ENCODE measurements at places on chromosomes 2 and 18. TPM values are rescaled to one million over a fixed set of nuclear protein-coding genes. Genes with fewer than 3 reads are reported as not detected.

Gene DIPK1C
- 0.07 TPM for total RNA-seq

GRCh38 chr2:223779877-223780276, 57.5 kb downstream of the AP1S3 start:
- H3K27ac ChIP-seq: no peak overlapping the region
- H3K4me1 ChIP-seq: no peaks in the 10 kb centered on the region
- H3K4me3 ChIP-seq: no peak overlapping the region
- no peaks in the 10 kb centered on the region for H3K27me3 ChIP-seq

DNA sequence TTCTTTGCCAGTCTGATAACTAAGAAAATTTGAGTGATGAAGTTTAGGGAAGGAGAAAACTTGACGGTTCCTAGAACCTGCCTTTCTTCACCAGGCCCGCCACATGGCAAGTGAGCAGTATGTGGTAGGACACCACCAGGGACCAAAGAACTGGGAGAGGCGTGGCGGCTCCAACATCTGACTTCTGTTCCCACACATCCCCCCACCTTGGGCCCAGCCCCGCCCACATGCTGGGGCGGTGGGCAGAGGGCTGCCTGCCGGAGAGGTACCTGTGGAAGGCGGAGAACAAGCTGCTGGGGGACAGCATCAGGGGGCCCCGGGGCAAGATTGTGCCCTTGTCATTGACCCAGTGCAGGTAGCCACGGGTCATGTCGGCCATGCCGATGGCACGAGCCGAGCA, 75.0 kb downstream of the EMILIN2 start:
- no peak for DNase-seq
- no peaks in the 10 kb centered on the region for H3K27me3 ChIP-seq
- H3K4me3 ChIP-seq: no peak overlapping the region
- no peaks in the 10 kb centered on the region for H3K4me1 ChIP-seq
- peaks cover 49% of the 10 kb centered on the region for H3K36me3 ChIP-seq
- H3K27ac ChIP-seq: no peak overlapping the region

Gene TEX261
- total RNA-seq: 39.7 TPM

Gene CD207
- not detected for total RNA-seq

DNA sequence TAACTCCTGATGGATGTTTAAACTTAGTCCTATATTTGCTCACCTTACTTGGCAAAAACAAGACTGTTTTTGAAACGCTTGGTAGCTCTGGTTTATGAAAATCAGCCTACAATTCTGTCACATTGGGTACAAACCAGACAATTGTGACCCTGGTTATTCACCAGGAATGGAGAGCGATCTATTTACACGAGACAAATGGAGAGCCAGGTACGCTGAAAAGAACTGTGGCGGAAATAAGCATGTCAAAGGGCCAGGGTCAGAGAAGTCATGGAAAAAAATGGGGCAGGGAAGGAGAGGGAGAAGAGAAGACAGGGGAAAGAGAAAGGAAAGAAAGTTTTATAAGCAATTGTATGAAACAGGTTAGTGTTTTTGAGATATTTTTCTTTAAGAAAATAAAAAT, 119.5 kb upstream of the ZFP36L2 start:
- H3K36me3 ChIP-seq: no peaks in the 10 kb centered on the region
- H3K27ac ChIP-seq: peak overlapping the region; percentile 86
- H3K4me3 ChIP-seq: peak overlapping the region; percentile 22

Gene RIF1
- total RNA-seq: 24.6 TPM

- no peak overlapping the region for H3K4me3 ChIP-seq
- peaks cover 26% of the 10 kb centered on the region for H3K27me3 ChIP-seq
- H3K4me1 ChIP-seq: peaks cover 3% of the 10 kb centered on the region
These were observed 24.6 kb downstream of the KIF1A start for GRCh38 chr2:240795454-240795853.

DNA sequence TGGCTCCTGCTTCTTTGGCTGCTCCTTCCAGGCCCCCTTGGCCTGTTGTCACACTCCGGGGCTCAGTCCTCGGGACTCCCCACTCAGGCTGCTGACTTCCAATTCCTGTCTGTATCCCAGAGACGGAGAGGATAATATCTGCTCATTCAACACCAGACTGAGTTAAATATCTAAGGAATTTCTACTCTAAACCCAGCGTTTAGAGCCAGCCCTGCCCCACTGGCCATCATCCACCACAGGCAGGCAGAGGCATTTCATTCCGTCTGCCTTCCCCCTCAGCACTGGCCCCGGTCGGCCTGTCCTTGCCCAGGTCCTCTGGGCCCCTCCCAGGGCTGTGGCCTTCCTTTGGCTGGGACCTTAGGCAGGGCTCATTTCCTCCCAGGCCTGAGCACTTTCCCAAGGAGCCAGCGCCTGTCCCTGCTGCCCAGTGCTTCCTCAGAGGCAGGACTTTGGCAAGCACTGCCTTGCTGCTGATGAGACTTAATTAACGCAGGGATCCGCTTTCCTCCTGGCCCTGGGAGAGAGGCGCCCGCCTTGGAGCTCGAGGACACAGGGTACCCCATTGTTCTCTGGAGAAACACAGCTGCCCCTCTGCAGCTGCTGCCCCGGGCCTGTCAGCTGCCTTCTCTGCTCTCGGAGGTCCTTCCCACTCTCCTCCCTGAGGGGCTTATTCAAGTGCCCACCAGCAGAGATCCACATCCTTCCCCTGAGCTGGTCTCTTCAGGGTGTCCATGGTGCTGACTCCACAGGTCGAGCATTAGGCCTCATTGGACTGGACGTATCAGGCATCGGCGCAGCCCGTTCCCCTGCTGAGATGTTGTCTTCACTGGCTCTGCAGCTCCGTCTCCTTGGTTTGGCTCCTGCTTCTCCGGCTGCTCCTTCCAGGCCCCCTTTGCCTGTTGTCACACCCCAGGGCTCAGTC, 42.8 kb downstream of the ATOH8 start:
- no peaks in the 10 kb centered on the region for H3K27me3 ChIP-seq
- DNase-seq: no peak

GRCh38 chr18:77250501-77250925, 865 bp downstream of the GALR1 start:
- H3K4me1 ChIP-seq: no peaks in the 10 kb centered on the region

Gene WDR54
- total RNA-seq: 0.80 TPM

DNA sequence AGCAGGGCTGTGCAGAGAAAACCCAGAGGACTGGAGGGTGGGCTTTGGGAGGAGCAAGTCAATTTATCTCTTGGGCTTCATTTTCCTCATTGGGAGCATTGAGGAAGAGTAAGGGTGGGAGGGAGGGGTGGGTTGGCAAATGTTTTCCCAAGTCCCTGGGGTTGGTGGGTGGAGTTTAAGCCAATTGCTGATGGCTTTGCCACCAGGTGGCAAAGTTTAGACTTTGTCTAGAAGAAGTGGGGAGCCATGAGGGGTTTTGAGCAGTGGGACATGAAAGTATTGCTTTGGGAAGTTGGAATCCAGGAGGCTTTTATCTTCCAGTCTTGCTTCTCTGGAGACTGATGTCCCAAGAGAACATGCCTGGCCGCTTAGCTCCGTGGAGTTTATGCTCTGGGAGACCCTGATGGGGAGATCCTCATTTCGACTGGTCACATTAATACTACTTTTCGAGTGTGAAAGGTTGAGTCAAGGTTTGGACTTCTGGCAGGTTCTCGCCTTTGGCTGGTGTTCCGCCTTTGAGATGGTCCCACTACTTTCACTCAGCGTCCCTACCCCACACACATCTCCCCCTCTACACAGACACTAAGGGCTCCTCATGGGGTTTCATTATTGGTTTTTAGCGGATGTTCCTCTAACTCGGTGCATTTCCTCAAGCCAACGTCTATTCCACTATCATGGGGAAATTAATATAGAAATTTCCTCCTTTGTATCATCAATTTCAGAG, 126.7 kb downstream of the PRKCE start:
- peaks cover 7% of the 10 kb centered on the region for H3K4me1 ChIP-seq
- H3K4me3 ChIP-seq: no peak overlapping the region

- no peak overlapping the region for H3K27ac ChIP-seq
- no peaks in the 10 kb centered on the region for H3K27me3 ChIP-seq
- no peak overlapping the region for H3K4me3 ChIP-seq
- no peak for DNase-seq
These were observed 11.6 kb downstream of the MAIP1 start for GRCh38 chr2:199966976-199967375.

GRCh38 chr2:101596333-101596732, 101.2 kb upstream of the MAP4K4 start:
- H3K27ac ChIP-seq: no peak overlapping the region
- H3K27me3 ChIP-seq: no peaks in the 10 kb centered on the region
- no peak for DNase-seq
- H3K4me1 ChIP-seq: peaks cover 4% of the 10 kb centered on the region

DNA sequence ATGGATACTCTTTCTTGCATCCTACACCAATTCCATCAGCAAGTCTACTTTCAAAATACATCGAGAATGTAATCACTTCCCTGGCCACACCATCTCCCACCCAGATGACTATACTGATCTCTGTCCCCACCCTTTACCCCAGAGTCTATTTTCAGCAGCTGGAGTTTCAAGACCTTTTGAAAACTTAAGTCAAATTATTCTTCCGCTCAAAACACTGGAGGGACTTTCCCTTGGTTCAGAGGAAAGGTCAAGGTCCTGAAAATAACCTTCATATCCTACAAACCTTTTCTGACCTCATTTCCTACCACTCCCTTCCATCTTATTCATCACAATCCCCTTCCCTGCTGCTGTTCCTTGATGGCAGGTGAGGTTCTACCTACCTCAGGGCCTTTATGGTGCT, 58.8 kb upstream of the LYPD6 start:
- no peak overlapping the region for H3K4me3 ChIP-seq
- DNase-seq: no peak
- no peak overlapping the region for H3K27ac ChIP-seq
- H3K36me3 ChIP-seq: no peaks in the 10 kb centered on the region
- H3K27me3 ChIP-seq: no peaks in the 10 kb centered on the region

- no peaks in the 10 kb centered on the region for H3K36me3 ChIP-seq
- no peaks in the 10 kb centered on the region for H3K4me1 ChIP-seq
- H3K27me3 ChIP-seq: no peaks in the 10 kb centered on the region
- DNase-seq: no peak
- no peak overlapping the region for H3K27ac ChIP-seq
These were observed 143.0 kb downstream of the HNMT start for GRCh38 chr2:138107288-138107687.

Gene LYG2
- total RNA-seq: not detected

- no peak for DNase-seq
- no peaks in the 10 kb centered on the region for H3K36me3 ChIP-seq
- no peaks in the 10 kb centered on the region for H3K4me1 ChIP-seq
- no peak overlapping the region for H3K4me3 ChIP-seq
These were observed 276.2 kb downstream of the CELF4 start for GRCh38 chr18:37289423-37289822.

GRCh38 chr2:151422917-151423439, 13.3 kb downstream of the RIF1 start:
- no peaks in the 10 kb centered on the region for H3K27me3 ChIP-seq
- H3K27ac ChIP-seq: no peak overlapping the region
- no peak overlapping the region for H3K4me3 ChIP-seq
- H3K4me1 ChIP-seq: no peaks in the 10 kb centered on the region
- H3K36me3 ChIP-seq: no peaks in the 10 kb centered on the region
- DNase-seq: no peak

Gene KCNIP3
- total RNA-seq: 0.55 TPM

GRCh38 chr18:68462766-68463165, 252.1 kb downstream of the TMX3 start:
- no peak for DNase-seq
- H3K36me3 ChIP-seq: no peaks in the 10 kb centered on the region

Gene TCF23
- total RNA-seq: 0.20 TPM

DNA sequence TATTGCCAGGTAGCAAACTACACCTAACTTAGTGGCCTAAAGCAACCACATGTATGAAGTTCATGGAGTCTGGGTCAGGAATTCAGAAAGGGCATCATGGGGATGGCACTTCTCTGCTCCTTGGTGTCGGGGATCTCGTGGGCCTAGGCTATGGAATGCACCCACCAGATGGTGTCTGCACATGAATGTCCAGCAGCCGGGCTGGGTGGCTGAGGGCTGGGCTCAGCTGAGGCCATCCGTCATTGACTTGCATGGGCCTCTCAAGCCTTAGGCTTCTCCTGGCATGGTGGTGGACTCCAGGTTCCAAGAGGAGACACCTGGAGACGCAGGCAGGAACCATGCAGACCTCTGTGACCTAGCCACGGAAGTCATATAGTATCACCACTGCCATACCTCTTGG, 26.0 kb upstream of the RPL31 start:
- H3K4me1 ChIP-seq: no peaks in the 10 kb centered on the region
- DNase-seq: no peak
- H3K36me3 ChIP-seq: peaks cover 46% of the 10 kb centered on the region
- no peak overlapping the region for H3K27ac ChIP-seq

GRCh38 chr2:158999458-158999857, 31.0 kb downstream of the TANC1 start:
- no peaks in the 10 kb centered on the region for H3K36me3 ChIP-seq

GRCh38 chr2:232539298-232540231, at the start of gene CHRNG:
Gene CHRNG, plus strand, starts transcription at chr2:232539692. Its CDS starts 56 bp downstream, at chr2:232539748.
- H3K36me3 ChIP-seq: no peaks in the 10 kb centered on the region
- peak within 1 kb of the TSS; percentile 40 for H3K4me3 ChIP-seq
- no peaks in the 10 kb centered on the region for H3K27me3 ChIP-seq
- peak within 1 kb of the TSS; percentile 87 for H3K27ac ChIP-seq
- peak; percentile 73 for DNase-seq

- H3K27ac ChIP-seq: no peak overlapping the region
- H3K4me1 ChIP-seq: peaks cover under 1% of the 10 kb centered on the region
- no peaks in the 10 kb centered on the region for H3K36me3 ChIP-seq
- no peak for DNase-seq
- no peak overlapping the region for H3K4me3 ChIP-seq
These were observed 83.4 kb downstream of the ZFP36L2 start for GRCh38 chr2:43142921-43143438.

Gene ANKRD23
- 813 TPM for total RNA-seq

Gene ATP6V1B1
- 2.3 TPM for total RNA-seq

DNA sequence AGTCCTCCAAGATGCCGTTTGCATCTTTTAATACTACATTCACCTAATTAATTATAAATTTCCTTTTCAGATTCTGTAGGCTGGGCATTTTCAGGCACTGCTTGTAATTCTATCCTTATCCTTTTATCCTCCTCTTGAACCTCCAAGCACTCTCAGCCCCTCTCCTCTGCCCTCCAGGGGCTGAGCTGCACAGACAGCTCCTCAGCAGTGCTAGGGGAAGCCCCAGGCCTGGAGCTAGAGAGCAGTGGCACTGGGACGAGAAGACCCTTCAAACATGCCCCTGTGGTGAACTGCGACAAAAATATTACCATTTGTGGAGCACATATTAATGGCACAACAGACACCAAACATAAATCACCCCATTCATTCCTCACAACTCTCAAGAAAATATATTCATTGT, 32.9 kb downstream of the CFAP210 start:
- H3K4me3 ChIP-seq: no peak overlapping the region
- H3K36me3 ChIP-seq: no peaks in the 10 kb centered on the region
- no peak overlapping the region for H3K27ac ChIP-seq
- DNase-seq: no peak
- H3K27me3 ChIP-seq: no peaks in the 10 kb centered on the region

Gene HAAO
- total RNA-seq: 1.7 TPM

- peak overlapping the region; percentile 98 for H3K27ac ChIP-seq
- no peak for DNase-seq
- no peaks in the 10 kb centered on the region for H3K36me3 ChIP-seq
- peaks cover 10% of the 10 kb centered on the region for H3K4me1 ChIP-seq
- H3K27me3 ChIP-seq: no peaks in the 10 kb centered on the region
These were observed 155.6 kb upstream of the XPO1 start for GRCh38 chr2:61693744-61694143.

GRCh38 chr2:194621945-194622344, 1035.1 kb upstream of the SLC39A10 start:
- DNase-seq: no peak
- H3K27me3 ChIP-seq: no peaks in the 10 kb centered on the region
- H3K36me3 ChIP-seq: no peaks in the 10 kb centered on the region
- no peaks in the 10 kb centered on the region for H3K4me1 ChIP-seq
- H3K27ac ChIP-seq: no peak overlapping the region

Gene ANAPC1
- total RNA-seq: 28.3 TPM

Measured in gastrocnemius medialis (tissue), 4 donors.